ENCODE measurements at places on chromosomes 5 and 9.

DNA sequence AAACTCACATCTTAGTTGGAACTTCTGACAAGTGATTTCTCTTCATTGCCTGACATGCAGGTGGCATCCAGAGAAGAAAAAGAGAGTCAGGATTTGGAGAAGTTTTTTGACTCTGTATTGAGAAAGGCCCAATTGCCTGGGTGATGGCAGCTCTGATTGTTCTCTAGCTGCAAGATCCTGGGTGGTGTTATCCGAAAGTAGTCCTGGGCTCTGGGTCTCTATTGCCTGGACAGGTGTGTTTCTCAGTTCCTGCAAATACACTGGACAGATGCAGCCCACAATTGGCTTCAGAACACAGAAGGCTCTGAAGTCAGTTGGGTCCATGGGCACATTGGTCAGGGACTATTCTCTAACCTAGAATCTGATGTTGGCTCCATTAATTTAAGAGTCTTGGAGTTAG lies 67.4 kb downstream of the RGS3 start:
- no peak for DNase-seq

GRCh38 chr5:50738864-50739263 lies 72.4 kb downstream of the PARP8 start:
- no peak for DNase-seq

DNA sequence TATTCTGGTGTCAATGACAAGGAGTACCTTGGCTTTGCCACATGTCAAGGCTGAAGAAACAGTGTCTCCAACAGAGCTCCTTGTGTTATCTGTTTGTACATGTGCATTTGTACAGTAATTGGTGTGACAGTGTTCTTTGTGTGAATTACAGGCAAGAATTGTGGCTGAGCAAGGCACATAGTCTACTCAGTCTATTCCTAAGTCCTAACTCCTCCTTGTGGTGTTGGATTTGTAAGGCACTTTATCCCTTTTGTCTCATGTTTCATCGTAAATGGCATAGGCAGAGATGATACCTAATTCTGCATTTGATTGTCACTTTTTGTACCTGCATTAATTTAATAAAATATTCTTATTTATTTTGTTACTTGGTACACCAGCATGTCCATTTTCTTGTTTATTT lies 19.8 kb downstream of the CD274 start:
- no peak for DNase-seq

DNA sequence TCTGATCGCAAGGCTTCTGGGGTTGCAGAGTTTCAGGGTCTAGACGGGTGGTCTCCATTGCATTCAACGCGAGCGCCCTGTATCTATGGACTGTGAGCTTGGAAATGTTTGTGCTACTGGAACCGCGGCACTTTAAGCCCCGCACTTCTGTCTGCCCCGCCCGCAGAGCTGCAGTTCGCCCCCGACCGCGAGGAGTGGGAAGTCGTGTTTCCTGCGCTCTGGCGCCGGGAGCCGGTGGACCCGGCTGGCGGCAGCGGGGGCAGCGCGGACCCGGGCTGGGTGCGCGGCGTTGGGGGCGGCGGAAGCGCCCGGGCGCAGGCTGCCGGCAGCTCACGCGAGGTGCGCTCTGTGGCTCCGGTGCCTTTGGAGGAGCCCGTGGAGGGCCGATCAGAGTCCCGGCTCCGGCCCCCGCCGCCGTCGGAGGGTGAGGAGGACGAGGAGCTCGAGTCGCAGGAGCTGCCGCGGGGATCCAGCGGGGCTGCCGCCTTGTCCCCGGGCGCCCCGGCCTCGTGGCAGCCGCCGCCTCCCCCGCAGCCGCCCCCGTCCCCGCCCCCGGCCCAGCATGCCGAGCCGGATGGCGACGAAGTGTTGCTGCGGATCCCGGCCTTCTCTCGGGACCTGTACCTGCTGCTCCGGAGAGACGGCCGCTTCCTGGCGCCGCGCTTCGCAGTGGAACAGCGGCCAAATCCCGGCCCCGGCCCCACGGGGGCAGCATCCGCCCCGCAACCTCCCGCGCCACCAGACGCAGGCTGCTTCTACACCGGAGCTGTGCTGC lies 1.0 kb downstream of the ADAMTS19 start:
- no peak for DNase-seq

- no peak for DNase-seq
These were observed 85.0 kb upstream of the IRX4 start for GRCh38 chr5:1967736-1968135.

- DNase-seq, result no peak
These were observed 79.6 kb downstream of the RAI14 start for GRCh38 chr5:34735491-34736426.

GRCh38 chr9:107759009-107759822 lies 269.6 kb upstream of the KLF4 start:
- no peak for DNase-seq

- DNase-seq, result no peak
These were observed 30.6 kb downstream of the GFRA3 start for GRCh38 chr5:138243794-138244193.

GRCh38 chr9:132614324-132614723 lies 31.9 kb downstream of the BARHL1 start:
- no peak for DNase-seq

GRCh38 chr5:159963935-159964334 lies 45.0 kb upstream of the TTC1 start:
- no peak for DNase-seq

DNA sequence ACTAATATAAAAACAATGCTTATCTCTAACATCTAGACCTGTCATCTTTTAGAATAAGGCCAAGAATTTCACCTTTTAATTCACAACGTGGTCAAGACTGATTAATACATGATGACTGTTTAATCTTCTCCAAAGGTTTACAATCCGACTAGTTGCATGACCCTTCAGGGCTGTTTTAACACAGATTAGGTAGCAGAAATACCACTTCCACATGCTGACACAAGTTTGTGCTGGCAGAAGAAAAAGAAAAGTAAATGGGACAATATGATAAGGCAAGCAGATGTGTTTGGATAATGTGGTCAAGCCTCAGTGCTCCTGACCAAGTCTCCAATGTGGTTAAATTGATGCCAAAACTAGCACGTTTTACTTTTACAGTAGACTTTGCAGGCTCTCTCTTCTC lies 31.1 kb downstream of the SEMA6A start:
- no peak for DNase-seq

DNA sequence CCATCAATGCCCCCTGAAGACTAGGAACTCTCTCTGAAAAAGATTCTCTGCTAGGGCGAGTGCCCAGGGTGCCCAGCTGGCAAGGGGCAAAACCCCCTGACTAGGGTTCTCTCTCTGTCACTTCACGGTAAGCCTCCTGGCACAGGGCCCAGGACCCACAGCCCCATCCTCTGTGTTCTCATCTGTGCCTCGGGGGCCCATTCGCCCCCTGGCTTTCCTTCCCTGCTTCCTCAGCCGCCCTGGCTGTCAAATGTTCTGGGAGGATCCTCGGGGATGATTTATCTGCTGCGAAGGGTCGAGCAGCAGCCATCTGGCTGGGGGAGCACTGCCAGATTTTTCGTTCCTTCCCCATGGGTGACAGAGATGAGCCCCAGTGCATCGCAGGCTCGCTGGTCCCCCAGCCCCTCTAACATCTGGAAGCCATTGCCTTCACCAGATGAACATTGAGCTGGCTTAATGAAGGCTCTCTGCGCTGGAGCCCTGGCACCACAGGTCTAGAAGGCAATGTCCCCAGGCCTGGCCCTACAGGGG lies 24.2 kb downstream of the HMCN2 start:
- DNase-seq, result no peak

- no peak for DNase-seq
These were observed 41.8 kb downstream of the FYB1 start for GRCh38 chr5:39177631-39177964.

- no peak for DNase-seq
These were observed 34.7 kb upstream of the ICE1 start for GRCh38 chr5:5387777-5388176.

DNA sequence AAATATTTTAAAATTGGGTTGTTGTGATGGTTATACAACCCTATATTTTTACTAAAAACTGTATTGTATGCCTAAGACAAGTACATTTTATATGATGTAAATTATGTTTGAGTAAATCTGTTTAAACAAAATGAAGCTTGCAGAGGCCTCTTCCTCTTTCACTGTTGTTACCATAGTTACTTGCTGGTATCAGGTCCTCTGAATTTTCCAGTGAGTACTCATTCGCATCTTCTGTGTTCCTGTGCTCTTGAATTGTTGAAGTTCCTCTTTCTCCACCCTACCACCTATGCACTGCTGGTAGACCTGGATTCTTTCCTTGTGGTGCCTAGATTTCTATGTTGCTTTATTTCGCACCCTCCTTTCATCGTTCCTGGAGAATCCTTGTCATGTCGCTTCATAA lies 938.5 kb upstream of the ACO1 start:
- peak; percentile 5 for DNase-seq

- DNase-seq, result no peak
These were observed 944 bp downstream of the ATOX1 start for GRCh38 chr5:151757233-151758140.

GRCh38 chr5:31854181-31855133 lies 215.5 kb downstream of the PDZD2 start:
- DNase-seq, result no peak

DNA sequence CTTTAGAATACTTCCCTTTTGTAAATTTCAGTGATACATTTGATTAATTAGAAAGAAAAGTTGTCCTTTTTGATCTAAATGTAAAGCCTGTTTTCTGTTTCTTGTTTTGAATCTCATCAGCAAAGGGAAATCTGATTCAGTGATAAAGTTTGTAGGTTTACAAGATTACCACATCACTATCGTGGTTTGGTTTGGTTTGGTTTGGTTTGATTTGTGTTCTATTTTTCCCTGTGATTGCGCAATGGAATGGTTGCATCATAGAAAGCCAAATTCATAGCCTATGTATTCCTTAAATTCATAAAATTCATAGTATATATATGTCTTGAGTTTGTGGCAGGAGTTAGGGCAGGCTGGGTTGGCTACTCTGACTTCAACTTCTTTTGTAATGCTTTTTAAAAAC lies 15.2 kb downstream of the SRFBP1 start:
- DNase-seq, result no peak

DNA sequence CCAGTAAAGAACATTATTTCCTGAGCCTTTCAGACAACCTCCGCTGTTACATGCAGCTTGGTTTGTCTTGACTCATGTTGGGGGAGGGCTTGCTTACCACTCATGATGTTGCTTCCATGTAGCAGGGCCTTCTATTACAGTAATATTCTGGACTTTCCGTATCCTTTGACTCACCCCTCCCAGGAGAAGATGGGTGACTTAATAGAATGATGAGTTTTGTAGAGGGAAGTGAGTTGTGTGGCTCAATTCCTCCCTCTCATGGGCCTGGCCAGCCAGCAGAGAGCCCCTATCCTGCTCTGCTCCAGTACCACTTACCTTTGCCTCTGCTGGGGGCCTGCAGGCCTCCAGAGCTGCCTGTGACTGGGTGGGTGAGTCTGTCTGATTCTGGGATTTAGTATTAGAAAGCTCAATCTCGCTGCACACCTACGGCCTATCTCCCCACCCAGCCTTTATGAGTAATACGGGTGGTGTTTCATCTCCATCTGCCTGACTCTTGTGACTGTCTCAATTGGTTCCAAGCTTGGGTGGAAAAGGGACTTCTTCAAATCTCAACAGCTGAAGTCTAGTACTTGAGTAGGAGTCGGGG lies 52.6 kb upstream of the KLF9 start:
- DNase-seq, result no peak

GRCh38 chr9:96495341-96495740 lies 45.4 kb downstream of the HABP4 start:
- no peak for DNase-seq

DNA sequence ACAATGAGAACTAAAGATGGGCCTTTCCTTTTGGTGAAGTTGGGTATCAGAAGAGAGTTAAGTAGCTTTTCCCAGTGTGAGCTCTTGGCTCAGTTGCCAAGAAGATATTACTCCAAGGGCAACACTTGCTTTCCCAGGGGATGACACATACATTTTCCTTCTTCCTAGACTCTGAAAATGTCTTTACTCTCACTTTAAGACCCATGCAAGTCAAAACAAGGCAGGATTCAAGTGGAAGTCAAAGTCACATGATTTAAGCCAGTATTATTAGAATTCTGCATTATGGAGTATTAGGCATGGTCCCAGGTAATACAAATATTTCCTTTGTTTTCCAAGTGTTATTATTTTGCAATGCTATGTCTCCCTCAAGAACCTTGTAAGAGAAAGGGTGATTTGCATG lies 175.1 kb downstream of the PPP2R2B start:
- no peak for DNase-seq

GRCh38 chr9:130498918-130499698 lies 54.3 kb downstream of the ASS1 start:
- no peak for DNase-seq

- no peak for DNase-seq
These were observed 137.1 kb downstream of the KCNIP1 start for GRCh38 chr5:170640731-170641588.

- no peak for DNase-seq
These were observed 61.1 kb downstream of the TMOD1 start for GRCh38 chr9:97562542-97562941.

DNA sequence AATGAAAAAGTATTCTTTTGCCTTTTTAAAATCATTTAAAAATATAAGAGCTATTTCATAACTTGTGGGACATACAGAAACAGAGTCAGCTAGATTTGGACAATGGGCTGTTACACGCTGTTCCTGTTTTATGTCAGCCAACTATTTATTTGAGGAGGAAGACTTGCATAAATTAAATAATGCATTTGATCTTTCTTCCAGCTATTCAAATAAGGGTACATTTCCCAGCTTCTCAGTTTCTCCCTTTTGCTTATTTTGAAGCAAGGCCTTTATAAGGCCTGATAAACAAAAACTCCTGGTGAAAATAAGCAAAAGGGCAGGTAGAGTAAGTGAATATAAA lies 6.5 kb downstream of the STOM start:
- no peak for DNase-seq

GRCh38 chr5:103427326-103427725 lies 135.3 kb downstream of the NUDT12 start:
- no peak for DNase-seq

DNA sequence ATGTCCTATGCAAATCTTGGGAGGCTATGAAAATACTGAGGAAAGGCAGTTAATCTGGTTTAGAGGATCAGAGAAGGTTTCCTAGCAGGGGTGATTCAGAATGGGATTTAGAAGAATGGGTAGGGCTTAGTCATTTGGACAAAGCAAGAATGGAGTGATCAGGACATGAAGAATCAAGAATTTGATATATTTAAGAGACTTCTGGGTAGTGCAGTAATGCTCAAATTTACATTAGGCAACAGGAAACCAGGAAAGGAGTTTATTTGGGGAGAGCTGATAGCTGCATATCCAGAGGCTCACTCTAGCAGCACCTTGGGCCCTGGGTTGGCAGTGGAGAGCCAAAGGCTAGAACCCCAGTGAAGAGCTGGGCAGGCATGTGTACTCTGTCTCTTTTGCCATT lies 78.9 kb upstream of the PAPPA start:
- DNase-seq, result no peak

DNA sequence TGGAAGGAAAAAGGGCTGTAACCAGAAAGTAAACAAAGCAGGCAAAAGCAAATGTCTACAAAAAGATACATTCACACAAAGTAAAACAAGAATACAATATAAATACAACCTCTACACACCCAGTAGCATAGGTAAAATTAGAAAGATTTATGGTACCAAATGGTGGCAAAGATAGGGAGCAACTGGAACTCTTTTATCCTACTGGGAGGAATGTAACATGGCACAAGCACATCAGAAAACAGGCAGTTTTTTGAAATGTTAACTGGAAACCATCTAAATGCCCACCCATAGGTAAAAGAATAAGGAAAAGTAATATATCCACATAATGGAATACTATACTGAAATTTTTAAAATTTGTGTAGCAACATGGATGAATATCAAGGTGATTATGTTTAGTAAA lies 8.7 kb upstream of the ARL14EPL start:
- no peak for DNase-seq

- no peak for DNase-seq
These were observed 92.3 kb upstream of the MARCHF11 start for GRCh38 chr5:16271851-16272250.

- DNase-seq, result no peak
These were observed 116.5 kb downstream of the SLC1A3 start for GRCh38 chr5:36722900-36723299.
